Retina (tissue), 1 donor: ENCODE measurements at places on chromosomes 7 and 10.
A peak's percentile ranks its signal among the peaks of the same experiment; 100 is the strongest.

GRCh38 chr10:72890086-72890485 is 3.5 kb upstream of the OIT3 start:
- no peak for DNase-seq

- no peak for DNase-seq
Observed at GRCh38 chr7:55593172-55593514, 20.8 kb upstream of the VOPP1 start.

DNA sequence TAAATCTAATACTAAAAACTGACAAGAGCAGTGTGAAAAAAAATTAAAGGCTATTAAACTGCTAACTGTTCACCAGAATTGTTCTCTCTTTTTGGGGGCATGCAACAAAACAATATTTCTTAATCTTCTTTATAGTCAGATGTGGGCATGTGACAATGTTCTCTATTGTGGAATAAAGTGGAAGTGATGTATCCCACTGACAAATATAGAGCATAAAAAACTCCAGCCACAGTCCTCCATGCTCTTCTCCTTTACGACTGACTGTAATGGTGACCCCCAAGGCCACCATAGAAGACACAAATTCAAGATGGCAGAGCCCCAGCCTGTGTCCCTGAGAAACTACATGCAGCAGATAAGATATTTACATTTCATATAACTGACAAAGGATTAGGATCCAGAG is 11.6 kb upstream of the CCDC6 start:
- no peak for DNase-seq

DNA sequence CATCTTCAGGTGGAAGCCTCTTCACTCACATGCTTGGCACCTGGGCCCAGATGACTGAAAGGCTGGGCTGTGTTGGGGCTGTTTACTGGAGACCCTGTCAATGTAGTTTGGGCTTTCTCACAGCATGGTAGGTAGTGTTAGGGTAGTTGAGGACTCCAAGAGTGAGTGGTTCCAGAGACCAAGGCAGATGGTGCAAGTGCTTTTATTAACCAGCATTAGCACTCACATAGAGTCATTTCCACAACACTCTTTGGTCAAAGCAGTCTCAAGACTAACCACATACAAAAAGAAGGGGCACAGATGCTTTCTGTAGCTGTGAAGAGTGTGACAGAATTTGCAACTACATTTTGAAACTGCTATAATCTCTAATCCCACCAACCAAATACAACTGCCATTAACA is 135.0 kb downstream of the RTKN2 start:
- DNase-seq, result no peak

GRCh38 chr7:142793156-142793555 is 22.4 kb downstream of the PRSS2 start:
- DNase-seq, result no peak

- DNase-seq, result no peak
Observed at GRCh38 chr10:7000061-7000460, 410.8 kb downstream of the SFMBT2 start.

- DNase-seq, result peak; percentile 70
Observed at GRCh38 chr7:157688533-157689268, 351.9 kb downstream of the DNAJB6 start.

DNA sequence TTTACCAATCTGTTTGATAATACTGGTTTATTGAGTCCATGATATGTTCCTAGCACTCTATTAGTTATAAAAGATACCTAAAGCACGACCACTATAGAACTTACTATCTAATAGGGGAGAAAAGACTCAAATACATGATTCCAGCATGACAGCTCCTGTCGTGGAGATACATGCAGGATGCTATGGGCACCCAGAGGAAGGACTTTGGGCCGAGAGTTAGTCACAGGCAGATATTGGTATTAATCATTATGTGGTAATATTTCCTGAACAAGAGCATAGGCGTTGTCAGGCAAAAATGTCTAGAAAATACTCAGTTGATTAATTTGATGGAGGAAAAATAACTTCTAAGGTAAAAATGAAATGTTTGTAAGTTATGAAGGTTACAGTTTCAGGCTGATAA is 31.8 kb downstream of the CNNM2 start:
- DNase-seq, result no peak

GRCh38 chr10:21655687-21656086 is 121.7 kb downstream of the MLLT10 start:
- no peak for DNase-seq

- no peak for DNase-seq
Observed at GRCh38 chr7:137462847-137463246, 119.3 kb upstream of the PTN start.

- DNase-seq, result no peak
Observed at GRCh38 chr10:78059906-78060702, 26.4 kb downstream of the RPS24 start.

DNA sequence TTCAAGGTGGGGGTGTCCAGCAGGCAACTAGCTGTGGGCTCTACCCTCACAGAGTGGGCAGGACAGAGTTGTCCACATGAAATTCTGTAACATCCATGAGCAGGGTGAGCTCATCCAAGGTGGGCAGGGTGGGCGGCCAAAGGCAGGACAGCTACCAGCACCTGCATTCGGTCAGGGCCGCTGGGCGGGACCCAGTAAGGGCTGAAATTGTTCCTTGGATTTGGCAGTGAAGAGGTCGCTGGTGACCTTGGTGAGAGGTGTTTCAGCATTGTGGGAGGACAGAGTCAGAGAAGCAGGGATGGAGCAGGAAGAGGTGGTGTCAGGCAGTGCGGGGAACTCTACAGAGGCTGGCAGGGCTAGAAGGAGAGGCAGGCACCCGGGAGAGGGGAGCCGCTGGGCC is 23.9 kb downstream of the ADCYAP1R1 start:
- DNase-seq, result no peak

- DNase-seq, result no peak
Observed at GRCh38 chr10:128050936-128051335, 75.3 kb downstream of the MKI67 start.

DNA sequence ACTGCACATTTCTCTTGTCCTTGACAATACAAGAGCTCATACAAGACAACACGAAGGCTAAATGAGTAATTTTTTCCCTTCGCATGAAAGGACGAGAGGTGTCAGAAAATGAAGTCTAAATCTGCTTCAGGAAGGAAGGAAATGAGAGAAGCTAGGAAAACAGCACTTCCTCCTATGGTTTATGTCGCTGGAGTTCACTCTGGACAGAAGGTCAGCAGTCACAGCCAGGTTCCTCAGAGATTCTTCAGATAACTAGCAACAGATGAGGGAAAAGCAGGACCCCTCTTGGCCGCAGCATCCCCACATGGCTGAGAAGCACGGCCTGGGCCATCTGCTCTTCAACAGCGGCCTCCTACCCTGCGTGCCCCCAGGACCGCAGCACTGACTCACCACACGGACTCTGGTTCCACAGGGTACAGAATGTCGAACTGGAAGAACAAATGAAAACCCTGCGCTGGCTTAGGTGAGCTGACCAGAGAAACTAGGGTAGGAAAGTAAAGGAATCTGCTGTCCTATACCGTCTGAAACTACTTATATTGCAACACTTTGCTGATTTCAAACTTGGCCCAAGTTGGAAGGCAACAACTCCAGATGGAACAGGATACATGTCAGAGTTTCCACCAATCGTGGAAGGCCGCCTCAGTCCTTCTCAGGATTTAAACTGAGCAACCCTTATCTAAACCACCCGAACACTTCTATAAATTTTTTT is 26.3 kb downstream of the DNMBP start:
- peak; percentile 11 for DNase-seq

- DNase-seq, result no peak
Observed at GRCh38 chr7:84735011-84735410, 451.8 kb downstream of the SEMA3D start.

- DNase-seq, result no peak
Observed at GRCh38 chr10:104391150-104391968, 37.7 kb downstream of the CFAP58 start.

DNA sequence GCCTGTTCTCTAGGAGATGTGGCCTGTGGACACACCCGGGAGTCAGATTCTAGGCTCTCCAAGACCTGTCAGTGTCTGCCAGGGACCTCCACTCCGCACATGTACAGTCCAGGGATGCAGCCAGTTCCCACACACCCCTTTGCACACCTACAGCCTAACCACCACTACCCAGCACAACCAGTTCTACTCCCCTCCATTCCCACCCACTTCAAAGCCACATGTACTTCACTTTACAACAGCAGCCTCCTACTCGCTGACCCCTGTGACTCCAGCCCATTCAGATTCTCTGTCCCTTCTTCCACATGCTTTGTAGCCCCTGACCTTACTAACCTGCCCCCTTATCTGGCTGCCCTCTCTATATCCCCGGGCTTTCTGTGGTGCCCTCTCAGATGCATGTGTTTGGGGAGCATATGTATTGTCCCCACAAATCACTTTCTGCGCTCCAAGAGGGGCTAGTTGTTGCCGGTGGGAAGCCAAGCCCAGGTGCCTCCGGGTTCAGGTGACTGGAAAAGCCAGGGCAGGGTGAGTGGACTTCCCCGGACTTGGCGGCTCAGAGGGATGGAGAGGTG is 7.2 kb downstream of the LBX1 start:
- DNase-seq, result peak; percentile 41

DNA sequence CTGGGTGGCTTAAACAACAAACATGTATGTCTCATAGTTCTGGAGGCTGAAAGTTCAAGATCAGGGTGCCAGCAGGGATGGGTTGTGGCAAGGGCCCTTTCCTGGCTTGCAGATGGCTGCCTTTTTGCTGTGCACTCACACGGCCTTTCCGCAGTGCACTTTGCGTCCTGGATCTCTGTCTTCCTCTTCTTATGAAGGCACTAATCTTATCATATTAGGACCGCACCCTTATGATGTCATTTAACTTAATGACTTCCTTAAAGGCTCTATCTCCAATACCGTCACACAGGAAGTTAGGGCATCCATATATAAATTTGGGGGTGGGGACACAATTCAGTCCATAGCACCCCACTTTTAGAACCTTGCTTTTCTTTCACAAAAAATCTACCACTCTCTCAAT is 255.2 kb downstream of the SNX13 start:
- no peak for DNase-seq

DNA sequence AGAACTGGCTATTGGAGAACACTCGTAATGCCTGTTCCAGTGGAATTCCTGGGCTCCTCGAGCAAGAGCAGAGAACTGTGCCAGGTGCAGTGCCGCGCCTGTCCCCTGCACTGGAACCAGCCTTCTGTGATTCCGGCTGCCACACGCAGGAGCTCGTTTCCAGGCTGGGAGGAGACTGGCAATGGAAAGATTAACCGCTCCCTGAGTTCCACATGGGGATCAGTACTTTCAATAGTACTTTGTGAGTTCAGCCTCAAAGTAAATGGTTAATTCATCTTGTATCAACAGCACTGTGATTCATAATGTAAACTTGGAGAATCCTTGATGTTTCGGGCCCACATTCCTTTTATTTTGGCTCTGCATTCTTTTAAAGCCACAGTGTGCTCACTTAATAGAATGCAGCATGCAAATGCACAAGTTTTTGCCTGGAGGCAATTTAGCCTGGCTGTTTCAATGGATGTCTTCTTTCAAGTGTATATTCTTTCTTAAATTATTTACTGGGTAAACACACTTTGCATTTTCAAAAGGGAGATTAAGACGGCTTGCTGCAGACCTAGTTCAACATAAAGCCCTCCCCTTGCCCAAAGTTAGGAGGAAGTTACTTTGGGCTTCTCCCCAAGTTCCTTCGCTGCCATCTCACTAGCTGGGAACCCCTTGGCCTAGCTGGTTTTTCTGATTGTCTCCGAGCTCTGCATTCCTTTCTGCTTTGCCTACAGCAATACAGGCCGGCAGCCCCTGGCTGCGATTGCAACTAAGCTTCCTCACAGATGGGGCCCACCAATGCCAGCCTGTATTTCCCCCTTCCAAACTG is 138.1 kb upstream of the TCF7L2 start:
- DNase-seq, result no peak

GRCh38 chr7:154868921-154869320 is 134.0 kb downstream of the PAXIP1 start:
- DNase-seq, result no peak

DNA sequence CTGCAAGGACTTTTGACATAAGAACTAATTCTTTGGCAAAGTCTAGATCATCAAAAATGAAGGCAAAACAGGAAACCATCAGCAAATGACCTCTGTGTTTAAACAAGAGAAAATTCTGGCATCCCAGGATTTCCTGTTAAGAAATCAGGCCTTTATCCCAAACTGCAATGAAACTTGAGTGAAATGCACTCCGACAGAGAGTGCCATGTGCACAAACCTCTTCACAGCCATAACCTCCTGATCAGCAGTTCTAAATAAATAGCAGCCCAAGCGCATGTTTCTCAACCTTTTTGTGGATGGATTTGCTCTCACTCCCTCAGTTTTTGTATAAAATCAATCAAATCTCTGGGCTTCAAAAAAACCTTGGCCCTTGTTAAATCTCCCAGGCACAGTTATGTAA is 107.7 kb upstream of the EEPD1 start:
- DNase-seq, result no peak

DNA sequence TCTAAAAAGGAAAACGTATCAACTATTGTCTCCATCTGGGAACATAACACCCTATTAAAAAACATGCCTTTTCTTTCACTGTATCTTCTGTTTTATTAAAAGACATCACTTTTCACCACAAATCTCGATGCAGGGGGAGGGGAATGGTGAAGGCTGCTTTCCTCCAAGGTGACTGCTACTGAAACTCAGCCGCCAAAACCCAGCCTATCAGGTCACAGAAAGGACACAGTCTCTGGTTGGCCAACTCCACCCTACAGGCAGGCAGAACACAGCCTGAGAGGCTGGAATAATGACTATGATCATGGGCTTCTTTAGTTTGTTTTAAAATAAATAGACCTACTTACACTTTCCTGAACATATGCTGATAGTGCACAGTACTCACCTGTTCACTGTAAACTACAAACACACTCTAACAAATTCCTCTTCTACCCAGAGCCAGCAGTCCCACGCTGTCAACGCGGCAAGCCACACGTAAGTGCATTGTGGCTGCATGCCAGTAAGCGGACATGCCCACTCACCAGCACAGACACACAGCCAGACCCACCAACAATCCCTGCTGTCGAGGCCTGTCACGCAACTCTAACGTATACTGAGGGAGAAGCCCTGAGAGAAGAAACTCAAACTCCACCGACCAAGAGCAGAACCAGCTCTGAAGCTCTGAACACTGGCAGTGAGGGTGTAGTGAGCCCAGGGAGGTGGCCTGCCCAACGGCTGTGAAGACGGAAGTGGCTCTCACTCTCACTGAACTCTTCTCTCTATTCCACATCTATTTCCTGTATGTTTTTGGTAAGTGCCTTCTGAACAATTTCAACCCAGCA is 41.8 kb downstream of the NCAPG2 start:
- DNase-seq, result no peak

- peak; percentile 9 for DNase-seq
Observed at GRCh38 chr10:105596749-105597148, 955.7 kb downstream of the SORCS3 start.

- DNase-seq, result peak; percentile 75
Observed at GRCh38 chr7:141654551-141654950, 47.4 kb downstream of the DENND11 start.

GRCh38 chr10:83289373-83289772 is 849.9 kb upstream of the GHITM start:
- no peak for DNase-seq

- no peak for DNase-seq
Observed at GRCh38 chr7:16369855-16370254, 51.5 kb downstream of the CRPPA start.

DNA sequence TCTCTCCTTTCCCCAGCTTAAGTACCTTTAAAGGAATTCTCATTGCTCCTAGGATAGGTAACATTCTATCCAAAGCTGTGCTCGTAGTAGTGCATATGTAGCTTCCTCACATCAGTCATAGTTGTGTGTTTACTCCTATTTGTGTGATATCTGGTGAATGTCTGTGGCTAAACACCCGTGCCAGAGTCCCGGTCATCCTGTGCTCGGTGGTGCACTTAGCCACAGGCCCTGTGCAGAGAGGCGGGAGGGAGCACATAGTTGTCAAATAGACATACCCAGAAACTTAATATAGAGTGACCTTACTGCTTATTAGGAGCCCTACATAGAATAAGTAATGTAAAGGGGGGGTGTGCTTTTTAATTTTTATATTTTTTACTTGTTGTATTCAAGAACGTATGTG is 76.6 kb downstream of the RBM33 start:
- no peak for DNase-seq
